Cortex of kidney (tissue), 1 donor: ENCODE measurements at places on chromosomes 16 and 17.

DNA sequence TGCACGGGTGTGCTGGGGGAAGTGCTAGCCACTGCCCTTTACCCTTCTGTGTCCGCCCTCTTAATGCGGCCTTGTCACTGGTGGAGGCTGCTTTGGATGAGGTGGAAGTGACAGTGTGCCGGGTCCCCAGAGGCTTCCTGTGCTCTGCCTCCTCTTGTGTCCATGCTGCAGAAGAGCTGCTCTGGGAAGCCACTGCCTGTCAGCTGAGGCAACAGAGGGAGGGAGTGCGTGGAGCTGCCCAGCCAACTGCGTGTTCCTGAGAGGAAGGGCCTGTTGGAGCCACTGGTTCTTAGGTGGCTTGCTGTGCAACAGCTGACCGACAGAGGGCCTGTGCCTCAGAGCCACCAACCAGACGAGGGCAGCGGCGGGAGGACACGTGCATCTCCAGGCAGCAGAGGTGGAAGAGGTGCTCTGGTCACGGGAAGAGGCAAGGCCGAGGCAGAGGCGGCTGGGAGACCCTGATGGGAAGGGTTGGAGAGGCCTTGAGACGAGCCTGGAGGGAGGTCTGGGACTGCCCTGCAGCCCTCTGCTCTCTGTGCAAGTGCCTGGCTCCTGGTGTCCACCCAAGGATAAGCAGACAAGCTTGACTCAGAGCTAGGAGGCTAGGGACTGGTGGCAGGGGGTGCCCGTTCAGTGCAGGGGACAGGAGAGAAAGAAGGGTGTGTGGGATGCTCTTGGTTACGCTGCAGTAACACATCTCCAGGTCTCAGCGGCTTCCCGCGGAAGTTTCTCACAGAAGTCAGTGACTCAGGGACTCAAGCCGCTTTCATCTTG lies 25.4 kb downstream of the B9D1 start:
- no peak for DNase-seq

DNA sequence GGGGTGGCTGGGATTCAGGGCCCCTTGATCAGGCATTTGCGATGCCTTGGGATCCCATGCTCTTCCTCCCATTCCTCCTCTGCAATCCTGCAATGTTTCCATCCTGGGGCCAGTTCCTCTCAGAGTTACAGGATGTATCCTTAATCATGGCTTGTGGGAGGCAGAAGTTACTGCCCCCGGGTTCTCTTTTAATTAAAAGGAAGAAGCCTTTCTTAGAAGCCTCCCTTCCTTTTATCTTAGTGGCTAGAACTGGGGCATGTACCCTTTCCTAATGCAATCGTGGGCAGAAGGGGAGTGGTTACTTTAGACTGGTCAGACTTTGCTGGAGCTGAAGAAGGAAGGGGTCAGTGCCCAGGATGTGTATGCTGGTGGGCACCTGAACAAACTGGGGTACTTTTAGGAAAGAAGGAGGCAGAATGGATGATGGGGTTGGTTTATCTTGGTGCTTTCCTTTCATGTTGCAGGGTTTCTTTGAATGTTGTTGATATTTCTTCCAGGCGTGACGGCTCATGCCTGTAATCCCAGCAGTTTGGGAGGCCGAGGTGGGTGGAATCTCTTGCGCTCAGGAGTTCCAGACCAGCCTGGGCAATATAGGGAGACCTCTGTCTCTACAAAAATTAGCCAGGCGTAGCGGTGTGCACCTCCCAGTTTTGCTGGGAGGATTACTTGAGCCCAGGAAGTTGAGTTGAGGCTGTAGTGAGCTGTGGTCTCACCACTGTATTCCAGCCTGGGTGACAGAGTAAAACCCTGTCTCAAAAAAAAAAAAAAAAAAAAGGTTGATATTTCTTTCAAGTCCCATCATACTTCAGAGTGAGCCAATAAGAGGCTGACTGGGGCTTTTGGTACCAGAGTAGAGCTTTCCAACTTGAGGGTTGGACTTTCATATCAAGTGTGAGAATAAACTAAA lies 13.2 kb upstream of the SPN start:
- no peak for DNase-seq

DNA sequence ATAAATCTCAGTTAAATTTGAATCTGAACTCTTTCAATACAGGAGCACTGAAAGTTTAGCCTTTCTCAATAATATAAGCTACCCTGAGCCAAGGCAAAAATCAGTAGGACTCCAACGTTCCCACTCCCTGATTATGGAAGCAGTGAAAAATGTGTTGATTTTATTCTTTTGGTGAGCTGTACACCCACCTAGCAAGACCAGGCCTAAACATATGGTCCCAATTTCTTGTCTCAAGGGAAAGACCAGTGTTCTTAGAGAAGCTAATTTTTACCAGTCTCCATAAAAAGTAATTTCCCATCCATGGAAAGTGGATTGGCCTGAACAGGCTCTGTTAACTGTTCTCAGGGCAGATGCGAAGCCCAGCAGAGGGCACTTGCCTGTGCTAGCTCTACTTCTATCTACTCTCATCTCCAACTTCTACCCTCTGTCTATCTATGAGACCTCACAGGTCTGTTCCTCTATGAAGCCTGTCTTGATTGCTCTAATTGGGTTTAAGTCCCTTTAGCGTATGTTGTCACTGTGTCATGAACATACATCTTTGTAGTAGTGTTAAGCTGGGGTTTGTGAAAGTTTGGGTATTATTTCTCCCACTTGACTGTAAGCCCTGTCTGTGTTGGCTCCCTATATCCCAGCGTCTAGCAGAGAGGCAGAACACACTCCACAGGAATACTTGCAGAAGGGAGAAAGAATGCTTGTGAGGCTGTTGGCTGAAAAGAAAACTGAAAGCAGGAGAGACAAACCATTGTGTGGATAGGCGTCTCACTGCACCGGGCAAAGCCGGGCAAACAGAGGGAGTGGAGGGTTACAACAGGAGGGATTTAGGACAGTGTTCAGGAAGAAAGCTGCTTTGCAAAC lies 167.1 kb upstream of the MAF start:
- no peak for DNase-seq

DNA sequence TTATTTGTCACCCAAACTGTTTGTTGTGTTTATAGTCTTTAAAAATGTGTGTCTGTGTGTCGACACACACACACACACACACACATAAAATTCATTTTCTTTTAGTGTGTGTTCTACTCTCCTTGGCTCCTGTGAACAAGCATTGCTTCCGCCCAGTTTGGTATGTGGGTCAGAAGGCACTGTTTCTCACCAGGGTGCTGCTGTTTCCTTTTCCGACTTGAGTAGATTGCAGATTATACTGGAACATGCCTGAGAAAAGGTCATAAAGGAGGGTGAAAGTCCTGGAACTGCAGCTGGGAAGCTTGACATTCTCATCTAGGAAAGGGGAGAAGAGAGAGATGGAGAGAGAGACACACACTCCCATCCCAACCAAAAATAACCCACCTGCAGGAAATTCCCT lies 330.3 kb downstream of the BCAS3 start:
- DNase-seq, result no peak

DNA sequence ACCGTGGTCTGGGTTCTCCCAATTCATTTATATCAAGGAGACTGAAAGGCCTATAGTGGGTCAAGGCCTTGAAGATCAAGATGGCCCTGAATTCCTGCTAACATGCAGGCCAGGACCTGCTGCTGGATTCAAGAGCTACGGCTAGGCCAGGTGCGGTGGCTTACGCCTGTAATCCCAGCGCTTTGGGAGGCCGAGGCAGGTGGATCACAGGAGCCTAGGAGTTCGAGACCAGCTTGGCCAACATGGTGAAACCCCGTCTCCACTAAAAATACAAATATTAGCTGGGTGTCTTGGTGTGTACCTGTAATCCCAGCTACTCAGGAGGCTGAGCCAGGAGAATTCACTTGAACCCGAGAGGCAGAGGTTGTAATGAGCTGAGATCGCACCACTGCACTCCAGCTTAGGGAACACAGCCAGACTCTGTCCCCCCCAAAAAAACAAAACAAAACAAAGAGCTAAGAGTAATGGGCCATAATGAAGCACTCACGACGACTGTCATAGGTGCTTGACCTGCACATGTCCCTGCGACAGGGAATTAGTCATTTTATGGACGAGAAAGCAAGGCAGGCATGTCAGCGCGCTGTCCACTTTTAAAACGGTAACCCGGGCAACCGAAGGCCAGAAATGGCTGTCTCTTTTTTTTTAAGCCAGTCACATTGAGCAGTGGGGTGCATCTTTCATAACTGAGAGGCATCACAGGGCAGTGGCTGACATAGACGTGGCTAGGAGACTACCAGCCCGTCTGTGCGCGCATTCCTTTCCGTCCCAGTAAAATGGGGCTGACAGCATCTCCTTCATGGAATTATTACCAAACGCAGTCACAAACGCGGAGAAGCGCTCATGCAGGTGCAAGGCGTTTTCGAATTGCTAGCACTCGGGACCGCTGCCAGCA lies 1.0 kb upstream of the FBRS start:
- DNase-seq, result no peak

DNA sequence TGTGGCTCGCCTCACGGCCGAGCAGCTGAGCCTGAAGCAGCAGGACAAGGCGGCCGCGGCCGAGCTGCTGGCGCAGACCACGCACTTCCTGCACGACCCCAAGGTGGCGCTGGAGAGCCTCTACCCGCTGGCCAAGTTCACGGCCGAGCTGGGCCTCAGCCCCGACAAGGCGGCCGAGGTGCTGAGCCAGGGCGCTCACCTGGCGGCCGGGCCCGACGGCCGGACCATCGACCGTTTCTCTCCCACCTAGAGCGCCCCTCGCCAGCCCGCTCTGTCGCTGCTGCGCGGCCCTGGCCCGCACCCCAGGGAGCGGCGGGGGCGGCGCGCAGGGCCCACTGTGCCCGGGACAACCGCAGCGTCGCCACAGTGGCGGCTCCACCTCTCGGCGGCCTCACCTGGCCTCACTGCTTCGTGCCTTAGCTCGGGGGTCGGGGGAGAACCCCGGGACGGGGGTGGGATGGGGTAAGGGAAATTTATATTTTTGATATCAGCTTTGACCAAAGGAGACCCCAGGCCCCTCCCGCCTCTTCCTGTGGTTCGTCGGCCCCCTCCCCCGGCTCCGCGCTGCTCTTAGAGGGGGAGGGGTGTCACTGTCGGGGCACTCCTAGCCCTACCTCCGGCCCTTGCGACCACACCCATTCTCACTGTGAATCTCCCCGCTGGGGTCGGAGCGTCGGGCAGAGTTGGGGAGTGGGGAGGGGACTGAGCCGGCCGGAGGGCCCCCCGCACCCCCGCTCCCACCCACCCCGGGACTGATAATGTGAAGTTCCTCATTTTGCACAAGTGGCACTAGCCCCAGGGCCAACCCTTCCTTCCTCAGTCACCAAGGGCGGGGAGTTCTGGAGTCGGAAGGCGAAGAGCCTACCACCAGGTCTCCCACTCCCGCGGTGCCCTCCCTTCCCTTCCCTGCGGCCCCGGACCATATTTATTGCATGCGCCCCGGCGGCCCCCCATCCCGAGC lies 4.0 kb downstream of the HIC1 start:
- DNase-seq, result no peak

DNA sequence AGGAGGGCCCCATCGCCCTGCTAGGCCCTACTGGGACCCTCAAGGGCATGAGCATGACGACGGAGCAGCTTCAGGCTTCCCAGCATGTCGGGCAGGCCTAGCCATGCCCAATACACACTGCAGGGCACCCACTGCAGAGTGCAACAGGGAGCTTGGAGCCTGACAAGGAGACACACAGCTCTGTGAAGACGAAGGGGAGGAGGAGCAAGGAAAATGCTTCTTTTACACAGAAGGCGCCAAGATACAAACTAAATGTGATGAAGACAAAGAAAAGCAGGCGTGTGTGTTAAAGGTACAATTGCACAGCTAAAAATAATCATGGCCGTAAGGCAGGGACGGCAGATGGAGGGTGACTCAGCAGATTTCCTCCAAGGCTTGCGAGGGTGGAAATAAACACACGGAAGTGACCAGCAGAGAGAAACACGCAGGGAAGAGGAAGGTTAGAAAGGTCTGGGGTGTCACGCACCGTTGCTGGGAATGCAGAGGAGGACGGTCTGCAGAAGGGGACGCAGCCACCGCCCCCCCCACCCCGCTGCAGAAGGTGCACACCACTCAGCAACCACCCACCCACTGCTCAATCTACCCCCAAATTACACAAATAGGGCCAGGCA lies 108.5 kb downstream of the ZNF778 start:
- DNase-seq, result no peak

DNA sequence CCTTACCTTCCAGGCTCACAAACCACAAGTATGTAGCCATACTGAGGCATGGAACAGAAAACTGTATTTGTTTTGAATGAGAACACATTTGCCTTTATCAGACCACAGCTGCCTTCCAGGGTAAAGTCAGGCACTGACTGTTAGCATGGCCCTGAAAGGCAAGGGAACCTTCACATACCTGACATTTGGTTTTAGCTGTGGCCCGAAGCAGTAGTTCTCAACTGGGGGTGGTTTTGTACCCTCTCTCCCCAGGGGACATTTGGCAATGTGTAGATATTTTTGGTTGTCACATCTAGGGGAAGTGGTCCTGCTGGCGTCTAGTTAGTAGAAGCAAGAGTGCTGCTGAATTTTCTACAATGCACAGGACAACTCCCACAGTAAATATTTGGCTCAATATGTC lies 9.2 kb downstream of the HERPUD1 start:
- DNase-seq, result no peak

DNA sequence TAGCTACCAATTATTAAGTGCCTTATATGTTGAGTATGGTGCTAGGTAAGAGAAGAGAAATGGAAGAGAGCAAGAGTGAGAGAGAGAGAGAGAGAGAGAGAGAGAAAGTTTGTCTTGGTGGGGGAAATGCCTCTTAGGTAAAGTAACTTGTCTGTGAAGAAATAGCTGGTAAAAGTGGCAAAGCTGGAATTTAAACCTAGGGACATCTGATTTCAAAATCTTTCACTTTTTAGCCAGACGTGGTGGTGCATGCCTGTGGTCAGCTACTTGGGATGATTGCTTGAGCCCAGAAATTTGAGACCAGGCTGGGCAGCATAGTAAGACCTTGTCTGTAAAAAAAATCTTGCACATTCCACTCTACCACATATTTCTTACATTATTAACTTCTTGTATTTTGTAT lies 23.0 kb upstream of the CDR2 start:
- DNase-seq, result no peak

DNA sequence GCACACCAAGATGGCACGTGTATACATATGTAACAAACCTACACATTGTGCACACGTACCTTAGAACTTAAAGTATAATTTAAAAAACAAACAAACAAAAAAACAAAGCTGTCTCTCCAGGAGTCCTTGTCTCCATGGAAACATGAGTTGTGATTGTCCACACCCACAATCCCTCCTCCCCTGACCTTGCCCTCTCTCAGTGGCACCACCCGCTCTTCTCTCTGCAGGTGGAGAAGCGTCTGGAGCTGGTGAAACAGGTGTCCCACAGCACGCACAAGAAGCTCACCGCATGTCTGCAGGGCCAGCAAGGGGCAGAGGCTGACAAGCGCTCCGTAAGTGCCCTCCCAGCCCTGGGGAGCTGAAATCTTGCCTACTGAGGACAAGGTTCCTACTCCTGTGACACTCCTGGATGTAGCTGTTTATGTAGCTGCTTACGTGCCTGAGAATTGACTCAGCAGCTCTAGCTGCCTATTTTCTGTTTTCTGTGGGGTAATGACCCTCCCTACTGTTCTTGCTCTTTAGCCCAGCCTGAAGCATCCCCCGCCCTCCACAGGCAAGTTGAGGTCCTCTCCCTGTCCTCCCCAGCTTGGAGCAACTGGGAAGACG lies 107.0 kb downstream of the ARHGAP44 start:
- DNase-seq, result no peak

GRCh38 chr16:19005561-19006445 lies 22.1 kb downstream of the TMC7 start:
- DNase-seq, result no peak
